GM12865 (cell line): ENCODE measurements at places on chromosomes 12 and 14.

DNA sequence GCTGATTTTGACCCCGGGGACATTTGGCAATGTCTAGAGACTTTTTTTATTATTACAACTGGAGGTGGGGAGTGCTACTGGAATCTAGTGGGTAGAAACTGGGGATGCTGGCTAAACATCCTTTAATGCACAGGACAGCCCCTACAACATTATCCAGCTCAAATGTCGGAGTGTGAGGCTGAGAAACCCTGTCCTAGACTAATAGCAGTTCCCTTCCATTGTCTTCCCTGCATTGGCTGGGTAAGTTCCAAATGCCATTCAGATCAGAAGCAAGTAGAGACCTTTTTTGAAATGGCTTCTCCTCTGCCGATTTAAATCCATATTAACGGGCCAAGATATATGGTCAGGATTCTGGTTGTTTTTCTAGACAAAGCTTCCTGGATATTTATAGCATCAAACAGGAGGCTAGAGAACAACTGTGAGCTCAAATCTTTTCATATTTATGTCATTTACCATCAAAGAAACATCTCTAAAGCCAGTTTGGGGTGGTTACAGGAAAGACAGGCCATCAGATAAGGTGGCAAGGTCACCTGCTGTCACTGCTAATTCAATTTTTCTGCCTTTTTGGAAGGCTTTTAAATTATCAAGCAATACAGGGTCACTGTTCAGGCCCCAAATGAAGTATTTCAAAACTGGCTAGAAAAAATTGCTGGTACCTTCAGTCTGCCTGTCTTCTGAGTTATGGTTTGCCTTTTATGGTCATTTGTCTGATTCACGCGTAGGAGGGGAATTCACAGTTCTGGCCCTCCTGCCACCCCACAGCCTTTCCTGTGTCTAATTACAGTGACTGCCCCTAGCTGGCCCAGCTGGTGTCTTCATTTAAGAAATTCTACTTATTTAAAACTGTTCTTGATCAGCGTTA lies 20.1 kb upstream of the AKAP5 start:
- DNase-seq: peak; percentile 92

DNA sequence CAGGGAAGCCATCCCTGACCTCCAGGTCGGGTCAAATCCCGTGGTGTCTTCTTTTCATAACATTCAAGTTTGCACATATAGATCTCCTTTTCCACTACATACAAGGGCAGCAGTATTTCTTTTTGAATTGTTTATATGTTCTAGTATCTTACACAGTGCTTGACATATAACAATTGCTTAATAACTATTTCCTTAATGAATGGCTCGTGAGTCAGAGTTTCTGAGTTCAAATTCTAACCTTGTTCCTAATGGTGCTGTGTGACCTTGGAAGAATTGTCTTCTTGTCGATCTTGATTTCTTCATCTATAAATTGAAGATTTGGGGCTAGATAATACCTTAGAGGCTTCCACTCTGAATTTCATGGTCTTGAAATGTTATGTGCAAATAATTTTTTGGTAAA lies 57.2 kb upstream of the PELI2 start:
- DNase-seq: no peak

DNA sequence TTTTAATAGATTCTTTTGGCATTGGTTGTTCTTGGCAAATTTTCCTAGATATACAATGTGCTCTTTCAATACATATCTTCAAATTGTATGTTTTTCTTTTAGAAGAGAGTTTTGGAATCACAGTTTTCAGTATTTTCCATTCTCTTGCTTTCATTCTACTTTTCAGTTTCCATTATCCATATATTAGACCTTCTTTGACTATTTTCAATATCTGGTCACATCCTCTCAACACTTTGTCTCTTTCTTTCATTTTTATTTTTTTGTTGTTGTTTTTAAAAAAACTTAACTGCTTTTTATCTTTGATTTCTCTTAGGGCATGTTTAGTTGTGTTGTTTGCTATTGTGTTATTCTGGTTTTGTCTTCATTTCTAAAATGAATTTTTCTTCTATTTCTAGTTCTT lies 59.9 kb upstream of the CLMN start:
- no peak for DNase-seq

DNA sequence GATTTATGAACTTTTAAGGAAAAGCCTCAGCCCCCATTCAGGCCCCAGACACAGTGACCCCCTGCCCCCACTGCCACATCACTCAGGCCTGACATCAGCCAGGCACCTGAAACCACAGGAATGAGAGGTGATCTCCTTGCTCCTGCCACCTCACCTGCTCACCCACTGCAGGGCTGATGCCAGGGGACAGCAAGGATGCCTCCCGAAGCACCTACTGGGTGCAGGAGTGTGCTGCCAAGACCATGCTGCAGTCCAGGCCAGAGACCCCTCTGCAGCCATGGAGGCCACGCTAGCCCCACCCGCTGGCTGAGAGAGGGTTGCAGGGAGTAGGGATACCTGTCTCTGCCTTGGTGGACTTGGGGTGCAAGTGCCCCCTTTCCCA lies 18.6 kb upstream of the KRT7 start:
- no peak for DNase-seq

GRCh38 chr12:52818388-52818787 lies 4.5 kb upstream of the KRT4 start:
- DNase-seq: no peak

GRCh38 chr12:12813120-12814101 lies at the start of gene DDX47:
Gene DDX47, plus strand, starts transcription at chr12:12813346. Its CDS starts 22 bp downstream, at chr12:12813368.
- peak; percentile 96 for DNase-seq

DNA sequence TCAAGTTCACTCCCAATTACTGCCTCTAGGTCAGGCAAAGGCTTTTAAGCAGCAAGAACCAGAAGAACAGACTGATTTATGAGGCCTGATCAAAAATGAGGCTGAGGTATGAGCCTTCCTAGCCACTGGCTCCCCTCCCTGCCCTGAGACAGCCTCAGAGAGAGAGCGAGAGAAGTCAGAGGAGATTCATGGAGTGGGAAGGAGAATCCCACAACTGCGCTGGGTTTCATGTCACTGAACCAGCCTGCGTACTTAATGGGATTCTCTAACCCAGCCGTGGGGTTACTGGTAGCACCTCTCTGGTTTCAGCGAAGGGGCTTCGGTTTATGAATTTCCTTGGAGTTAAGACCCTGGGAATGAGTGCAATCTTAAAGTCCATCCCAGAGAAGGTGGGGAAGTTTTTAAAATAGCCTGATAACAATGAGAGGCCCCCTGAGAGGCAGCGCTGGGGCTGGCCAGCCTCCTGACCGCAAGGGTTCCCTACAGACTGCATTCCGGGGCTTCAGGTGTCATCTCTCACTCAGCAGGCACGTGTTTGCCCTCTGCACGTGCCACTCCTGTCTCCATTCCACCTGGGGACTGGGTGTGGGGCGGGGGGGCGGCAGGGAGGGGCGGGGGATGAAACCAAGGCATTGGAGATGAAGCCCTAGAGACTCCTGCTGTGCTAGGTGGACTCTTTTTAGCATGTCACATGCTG lies 6.1 kb upstream of the GPRC5A start:
- DNase-seq: no peak

GRCh38 chr12:104306376-104306775 lies 2.8 kb downstream of the EID3 start:
- DNase-seq: no peak

DNA sequence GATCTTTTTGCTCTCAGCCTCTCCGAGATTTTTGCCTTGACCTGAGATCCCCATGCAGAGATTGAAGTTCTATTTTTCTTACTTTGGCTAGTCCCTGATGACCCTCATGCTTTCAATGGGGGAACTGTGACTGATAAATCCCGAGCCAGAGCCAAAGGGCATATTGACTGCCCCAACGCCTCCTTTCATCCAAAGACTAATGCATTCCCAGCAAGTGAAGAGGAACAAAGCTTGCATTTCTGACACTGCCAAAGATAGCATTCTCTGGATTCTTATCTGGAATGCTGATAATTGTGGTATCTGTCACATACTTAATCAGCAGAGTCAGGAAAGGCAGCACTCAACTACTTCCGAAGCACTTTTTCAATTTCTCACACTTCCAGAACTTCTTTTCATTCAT lies 152.3 kb upstream of the EGLN3 start:
- DNase-seq: no peak

GRCh38 chr14:50013198-50013918 lies 103.0 kb downstream of the VCPKMT start:
- DNase-seq: no peak

- peak; percentile 24 for DNase-seq
Measured at GRCh38 chr12:19421503-19422282, 17.6 kb upstream of the AEBP2 start.

- peak; percentile 77 for DNase-seq
Measured at GRCh38 chr14:24279301-24280186, 8.1 kb upstream of the RABGGTA start.

DNA sequence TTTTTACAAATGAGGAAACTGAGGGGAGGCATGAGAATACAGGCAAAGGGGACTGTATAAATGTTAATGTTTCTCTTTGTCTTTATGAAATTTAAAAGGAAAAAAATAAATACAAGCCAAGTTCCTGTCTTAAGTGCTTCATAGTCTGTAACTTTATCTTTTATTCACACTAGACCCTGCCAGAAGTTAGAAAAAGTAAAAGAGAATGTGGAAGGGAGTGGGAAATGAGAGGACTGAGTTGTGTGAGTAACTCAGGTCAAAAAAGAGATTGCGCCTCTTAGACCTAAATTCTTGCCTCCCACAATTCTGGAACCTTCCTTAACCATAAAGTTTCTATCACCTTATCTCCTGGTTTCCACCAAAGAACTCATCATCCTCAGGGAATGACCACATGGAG lies 141.1 kb downstream of the KICS2 start:
- no peak for DNase-seq

DNA sequence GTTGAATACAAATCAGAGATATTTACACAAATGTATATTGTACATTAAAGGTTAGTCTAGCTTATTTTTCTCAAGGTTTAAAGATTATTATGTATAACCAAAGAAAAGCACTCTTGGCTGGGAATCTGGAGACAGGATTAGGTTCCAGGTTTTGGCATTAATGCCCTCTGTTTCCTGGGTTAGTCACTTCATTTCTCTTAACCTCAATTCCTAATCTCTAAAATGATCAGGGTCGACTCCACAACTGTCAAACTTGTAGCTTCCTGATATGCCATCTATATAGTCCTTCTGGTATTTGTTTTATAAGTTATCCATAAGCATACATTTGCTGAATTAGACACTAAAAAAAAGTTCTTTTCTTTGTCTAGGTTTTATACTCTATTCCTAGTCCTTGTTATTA lies 2.6 kb downstream of the ITPR2 start:
- DNase-seq: no peak

DNA sequence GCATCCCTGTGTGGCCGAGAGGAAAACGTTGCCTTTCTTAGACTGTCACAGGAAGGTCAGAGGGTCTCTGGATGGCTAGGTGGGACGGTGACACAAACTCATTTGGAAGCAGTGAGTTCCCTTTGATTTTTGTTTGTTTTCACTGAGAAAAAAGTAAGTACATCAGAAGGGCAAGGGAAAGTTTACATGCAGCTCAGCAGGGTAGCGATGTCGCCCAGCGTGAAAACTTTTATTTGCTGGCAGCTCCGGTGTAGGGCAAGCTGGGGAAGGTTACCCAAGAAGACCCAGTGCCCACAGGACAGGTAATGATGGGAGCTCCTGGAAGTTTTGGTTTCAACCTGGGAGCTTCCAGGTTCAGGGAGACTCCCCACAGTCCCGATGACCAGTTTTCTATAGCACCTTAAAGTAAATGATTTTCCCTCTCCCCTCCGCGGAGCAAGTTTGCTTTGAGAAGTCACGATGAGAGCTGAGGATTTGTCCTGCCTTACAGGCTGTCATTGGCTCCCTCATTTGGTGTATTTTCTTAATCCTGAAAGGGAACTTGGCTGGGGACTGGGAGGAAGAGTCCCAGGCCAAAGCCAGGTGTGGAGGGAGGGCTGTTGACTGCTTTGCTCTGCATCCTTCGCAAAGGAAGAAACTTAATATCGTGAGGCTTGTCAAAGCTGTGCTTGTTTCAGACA lies 64.7 kb upstream of the ESRRB start:
- peak; percentile 5 for DNase-seq
